Liver (tissue), 10 donors: ENCODE measurements at places on chromosomes 2 and 18.

DNA sequence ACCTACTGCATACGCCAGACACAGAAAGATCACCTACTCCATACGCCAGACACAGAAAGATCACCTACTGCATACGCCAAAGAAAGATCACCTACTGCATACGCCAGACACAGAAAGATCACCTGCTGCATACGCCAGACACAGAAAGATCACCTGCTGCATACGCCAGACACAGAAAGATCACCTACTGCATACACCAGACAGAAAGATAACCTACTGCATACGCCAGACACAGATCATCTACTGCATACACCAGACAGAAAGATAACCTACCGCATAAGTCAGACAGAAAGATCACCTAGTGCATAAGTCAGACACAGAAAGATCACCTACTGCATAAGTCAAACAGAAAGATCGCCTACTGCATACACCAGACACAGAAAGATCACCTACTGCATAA, 25.8 kb downstream of the COA5 start:
- DNase-seq, result no peak
- no peak overlapping the region for H3K27ac ChIP-seq
- no peaks in the 10 kb centered on the region for H3K27me3 ChIP-seq
- no peaks in the 10 kb centered on the region for H3K36me3 ChIP-seq
- no peaks in the 10 kb centered on the region for H3K4me1 ChIP-seq
- H3K4me3 ChIP-seq, result no peak overlapping the region

DNA sequence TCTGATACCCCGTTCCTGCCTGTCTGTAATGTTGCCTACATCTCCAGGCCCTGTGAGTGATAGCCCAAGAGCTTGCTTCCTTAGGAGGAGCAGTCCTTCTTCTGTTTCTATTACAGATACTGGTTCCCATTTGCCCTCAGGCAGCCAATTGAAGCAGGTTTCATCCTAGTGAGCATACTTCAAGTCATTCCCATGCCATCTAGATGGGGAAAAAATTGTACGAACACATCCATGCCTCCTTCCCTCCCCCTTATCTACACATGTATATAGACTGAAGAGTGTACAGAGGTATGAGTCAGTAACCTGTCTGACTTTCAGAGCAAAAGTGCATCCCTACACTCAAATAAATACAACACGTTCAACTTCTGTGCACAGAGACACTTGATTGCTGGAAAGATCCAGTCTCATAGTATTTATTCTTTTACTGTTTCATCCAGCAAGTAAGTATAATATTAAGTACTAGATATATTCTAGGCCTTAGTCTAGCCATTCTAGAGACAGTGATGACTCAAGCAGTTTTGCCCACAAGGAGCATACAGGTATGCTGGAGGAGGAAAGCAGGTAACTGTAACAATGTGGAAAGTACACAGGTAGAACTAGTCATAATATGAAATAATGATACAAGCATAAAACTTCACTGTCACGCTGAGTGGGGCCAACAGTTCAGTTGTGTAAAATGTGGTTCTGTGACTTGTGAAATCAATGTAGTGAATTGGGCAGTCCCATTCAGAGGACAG, 153.4 kb downstream of the MGAT5 start:
- H3K4me1 ChIP-seq, result peaks cover 6% of the 10 kb centered on the region
- H3K36me3 ChIP-seq, result peaks cover 2% of the 10 kb centered on the region
- no peak overlapping the region for H3K27ac ChIP-seq

- H3K4me1 ChIP-seq, result no peaks in the 10 kb centered on the region
- H3K36me3 ChIP-seq, result no peaks in the 10 kb centered on the region
- no peaks in the 10 kb centered on the region for H3K27me3 ChIP-seq
- H3K27ac ChIP-seq, result no peak overlapping the region
- H3K4me3 ChIP-seq, result no peak overlapping the region
These were observed 36.7 kb downstream of the GULP1 start for GRCh38 chr2:188328419-188328818.

- H3K27ac ChIP-seq, result no peak overlapping the region
- no peak for DNase-seq
- no peaks in the 10 kb centered on the region for H3K4me1 ChIP-seq
- H3K27me3 ChIP-seq, result no peaks in the 10 kb centered on the region
- no peak overlapping the region for H3K4me3 ChIP-seq
These were observed 66.7 kb downstream of the CDC42EP3 start for GRCh38 chr2:37604716-37605115.

DNA sequence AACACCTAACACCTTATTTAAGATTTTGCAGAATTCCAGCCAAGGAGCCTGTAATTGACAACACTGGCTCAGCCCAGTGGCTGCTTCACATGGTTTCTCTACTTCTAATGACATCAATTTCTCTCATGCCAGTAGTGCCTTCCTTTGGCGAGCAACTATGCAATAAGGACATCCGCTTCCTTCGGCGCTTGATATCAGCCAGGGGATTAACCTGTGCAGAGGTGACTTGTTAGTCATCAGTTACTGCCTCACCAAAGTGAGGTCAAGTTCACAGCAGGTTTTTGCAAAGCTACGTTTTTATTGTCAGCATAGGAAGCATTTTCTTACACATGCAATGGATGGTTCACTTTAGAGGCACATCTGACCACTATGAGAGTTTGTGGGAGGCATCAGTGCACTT, 24.0 kb upstream of the EDAR start:
- peaks cover 7% of the 10 kb centered on the region for H3K4me1 ChIP-seq
- no peak overlapping the region for H3K4me3 ChIP-seq
- H3K27me3 ChIP-seq, result no peaks in the 10 kb centered on the region
- H3K36me3 ChIP-seq, result no peaks in the 10 kb centered on the region

GRCh38 chr2:191178806-191179514, 28.2 kb upstream of the STAT4 start:
- peak overlapping the region; percentile 77 for H3K27ac ChIP-seq
- H3K4me1 ChIP-seq, result peaks cover 31% of the 10 kb centered on the region
- no peak for DNase-seq
- no peaks in the 10 kb centered on the region for H3K36me3 ChIP-seq
- no peak overlapping the region for H3K4me3 ChIP-seq

DNA sequence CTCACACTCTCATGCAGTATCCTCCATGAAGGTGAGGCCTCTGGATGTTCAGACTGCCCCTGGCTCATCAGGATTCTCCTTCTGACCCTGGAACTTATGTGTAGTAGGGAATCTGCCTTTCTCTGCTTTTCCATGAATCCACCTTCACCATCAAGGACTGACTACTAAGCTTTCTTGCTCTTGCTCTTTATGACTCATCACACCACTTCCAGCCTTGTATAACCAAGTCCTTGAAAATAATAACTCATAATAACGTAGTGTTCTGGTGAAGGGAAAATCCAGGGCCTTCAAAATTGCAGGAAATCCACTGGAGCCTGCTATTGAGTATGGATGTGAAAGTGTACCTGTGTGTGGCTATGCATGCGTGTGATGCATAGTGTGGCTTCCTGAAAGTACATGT, 11.3 kb upstream of the KCNS3 start:
- no peaks in the 10 kb centered on the region for H3K27me3 ChIP-seq
- DNase-seq, result no peak
- no peaks in the 10 kb centered on the region for H3K4me1 ChIP-seq
- no peak overlapping the region for H3K4me3 ChIP-seq
- no peak overlapping the region for H3K27ac ChIP-seq

DNA sequence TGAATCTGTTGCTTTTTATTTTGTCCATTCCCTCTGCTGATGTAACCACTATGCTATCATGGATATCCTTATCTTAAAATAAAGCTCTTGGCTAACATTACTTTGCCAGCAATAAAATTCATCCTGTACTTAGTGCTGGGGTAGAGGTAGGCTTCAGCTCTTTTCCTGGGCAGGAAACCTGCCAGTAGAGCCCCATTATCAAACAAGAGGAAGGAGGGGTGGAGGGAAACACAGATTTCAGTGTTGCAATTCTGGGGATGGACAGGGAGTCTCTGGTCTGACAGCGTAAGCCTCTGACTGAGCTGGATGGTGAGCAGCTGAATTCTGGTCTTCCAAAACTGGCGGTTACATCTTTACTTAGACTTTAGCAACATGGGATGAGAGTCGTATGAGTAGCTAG, 47.5 kb downstream of the CASP8 start:
- H3K4me3 ChIP-seq, result no peak overlapping the region
- no peaks in the 10 kb centered on the region for H3K4me1 ChIP-seq
- H3K27me3 ChIP-seq, result no peaks in the 10 kb centered on the region
- DNase-seq, result no peak
- no peak overlapping the region for H3K27ac ChIP-seq
- no peaks in the 10 kb centered on the region for H3K36me3 ChIP-seq

GRCh38 chr2:199480966-199481365, 23.2 kb upstream of the SATB2 start:
- DNase-seq, result no peak
- no peaks in the 10 kb centered on the region for H3K4me1 ChIP-seq
- H3K27me3 ChIP-seq, result no peaks in the 10 kb centered on the region

DNA sequence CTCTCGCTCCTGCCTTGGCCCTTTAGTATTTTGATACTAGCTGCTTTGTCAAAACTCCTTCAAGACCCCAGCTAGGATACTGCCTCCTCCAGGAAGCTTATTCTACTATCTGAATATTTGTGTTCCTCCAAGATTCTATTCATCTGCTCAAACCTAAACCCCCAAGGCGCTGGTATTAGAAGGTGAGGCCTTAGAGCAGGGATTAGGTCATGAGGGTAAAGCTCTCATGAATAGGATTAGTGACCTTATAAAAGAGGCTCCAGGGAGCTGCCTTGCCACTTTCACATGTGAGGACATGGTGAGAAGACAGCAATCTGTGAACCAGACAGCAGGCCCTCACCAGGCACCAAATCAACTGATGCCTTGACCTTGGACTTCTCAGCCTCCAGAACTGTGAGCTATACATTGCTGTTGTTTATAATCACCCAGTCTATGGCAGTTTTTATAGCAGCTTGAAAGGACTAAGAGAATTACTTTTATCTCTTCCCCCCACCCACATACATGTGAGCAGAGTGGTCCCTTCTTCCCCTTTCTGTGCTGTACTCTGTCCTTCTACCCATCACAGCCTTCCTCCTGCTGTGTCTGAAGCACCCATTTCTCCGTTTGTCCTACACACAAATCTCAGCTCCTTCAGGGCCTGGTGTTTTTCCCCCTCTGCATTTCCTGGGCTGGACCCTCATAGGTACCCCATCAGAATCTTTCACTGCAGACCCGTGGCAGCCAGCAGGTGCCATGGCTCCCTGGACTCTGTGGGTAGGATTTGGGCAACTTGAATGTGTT, 54.5 kb downstream of the HS1BP3 start:
- H3K36me3 ChIP-seq, result no peaks in the 10 kb centered on the region
- peak overlapping the region; percentile 82 for H3K27ac ChIP-seq
- no peaks in the 10 kb centered on the region for H3K27me3 ChIP-seq
- no peak overlapping the region for H3K4me3 ChIP-seq

DNA sequence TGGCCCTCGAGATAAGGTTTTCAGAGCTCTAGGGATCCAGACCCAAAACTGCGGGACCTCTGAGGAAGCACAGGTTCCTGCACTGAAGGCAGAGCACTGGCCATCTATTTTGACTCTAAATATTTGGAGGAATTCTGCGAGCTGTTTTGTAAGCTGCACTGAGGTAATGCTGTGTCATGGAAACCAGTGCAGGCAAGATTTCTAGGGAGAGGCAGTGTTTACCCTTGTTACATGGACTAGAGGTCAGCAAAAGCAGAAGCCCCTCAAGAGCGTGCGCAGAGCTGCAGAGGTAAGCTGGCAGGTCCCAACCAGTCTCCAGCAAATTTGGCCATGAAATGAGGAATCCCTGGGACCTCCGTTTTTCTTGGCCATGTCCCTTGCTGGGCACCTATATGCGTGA, 137.3 kb downstream of the RNF152 start:
- no peaks in the 10 kb centered on the region for H3K27me3 ChIP-seq
- peaks cover 5% of the 10 kb centered on the region for H3K4me1 ChIP-seq

- H3K27me3 ChIP-seq, result no peaks in the 10 kb centered on the region
- no peak for DNase-seq
- no peak overlapping the region for H3K4me3 ChIP-seq
- no peaks in the 10 kb centered on the region for H3K36me3 ChIP-seq
- H3K4me1 ChIP-seq, result no peaks in the 10 kb centered on the region
These were observed 102.6 kb downstream of the VSNL1 start for GRCh38 chr2:17643031-17643615.

DNA sequence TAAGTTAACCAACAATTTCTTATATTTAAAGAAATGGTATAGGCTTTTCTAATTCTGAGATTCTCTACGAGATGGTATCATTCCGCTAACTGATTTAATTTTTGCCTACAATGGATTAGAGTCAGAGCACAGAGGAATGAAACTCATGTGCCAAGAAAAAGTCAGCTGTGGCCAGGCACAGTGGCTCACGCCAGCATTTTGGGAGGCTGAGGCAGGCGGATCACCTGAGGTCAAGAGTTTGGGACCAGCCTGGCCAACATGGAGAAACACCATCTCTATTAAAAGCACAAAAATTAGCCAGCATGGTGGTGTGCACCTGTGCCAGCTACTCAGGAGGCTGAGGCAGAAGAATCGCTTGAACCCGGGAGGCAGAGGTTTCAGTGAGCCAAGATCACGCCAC, 17.0 kb upstream of the TTN start:
- no peaks in the 10 kb centered on the region for H3K4me1 ChIP-seq
- H3K27ac ChIP-seq, result no peak overlapping the region
- DNase-seq, result no peak
